CMK (cell line): ENCODE measurements at places on chromosomes 1 and 21.

- DNase-seq = no peak
Observed at GRCh38 chr1:162905174-162906158, 44.5 kb upstream of the CCDC190 start.

- DNase-seq = no peak
Observed at GRCh38 chr21:45086337-45086958, 12.1 kb downstream of the ADARB1 start.

GRCh38 chr1:220889333-220889732, 10.1 kb downstream of the HLX start:
- no peak for DNase-seq

DNA sequence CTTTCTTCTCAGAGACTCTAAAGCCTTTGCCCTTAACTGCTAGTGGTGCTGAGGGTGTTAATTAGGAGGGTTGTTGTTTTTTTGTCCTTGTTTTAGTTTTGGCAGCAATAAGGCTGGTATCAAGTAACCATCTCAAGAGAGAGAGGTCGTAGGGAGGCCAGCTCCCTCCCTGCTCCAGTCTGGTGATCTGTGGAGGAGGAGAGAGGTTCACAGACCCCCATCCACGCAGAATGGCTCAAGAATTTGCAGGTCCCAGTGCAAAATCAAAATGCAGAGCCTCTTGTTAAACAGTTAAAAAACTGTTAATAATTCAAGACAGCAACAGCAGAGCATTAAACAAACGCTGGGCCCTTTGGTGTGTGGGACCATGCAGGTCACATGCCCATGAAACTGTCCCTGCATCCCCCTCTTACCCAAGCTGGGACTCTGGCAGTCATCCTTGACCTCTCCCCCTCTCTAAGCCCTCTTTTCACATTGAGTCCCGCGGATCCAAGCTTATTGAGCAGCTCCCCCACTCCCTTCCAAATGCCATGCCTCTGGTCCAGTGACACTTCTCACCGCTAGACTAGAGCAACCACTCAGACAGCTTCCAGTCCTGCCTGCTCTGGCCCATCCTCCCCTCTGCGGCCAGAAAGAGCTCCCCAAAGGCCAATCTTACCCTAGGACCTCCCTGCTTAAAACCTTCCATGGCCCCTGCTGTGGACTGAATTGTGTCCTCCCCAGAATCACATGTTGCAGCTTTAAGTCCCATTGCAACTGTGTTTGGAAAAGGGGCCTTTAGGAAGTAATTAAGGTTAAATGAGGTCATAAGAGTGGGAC, 47.7 kb upstream of the RPL11 start:
- DNase-seq = no peak

- no peak for DNase-seq
Observed at GRCh38 chr1:194076646-194077045, 890.2 kb upstream of the B3GALT2 start.

GRCh38 chr1:81197591-81197990, 603.1 kb upstream of the ADGRL2 start:
- DNase-seq = no peak

DNA sequence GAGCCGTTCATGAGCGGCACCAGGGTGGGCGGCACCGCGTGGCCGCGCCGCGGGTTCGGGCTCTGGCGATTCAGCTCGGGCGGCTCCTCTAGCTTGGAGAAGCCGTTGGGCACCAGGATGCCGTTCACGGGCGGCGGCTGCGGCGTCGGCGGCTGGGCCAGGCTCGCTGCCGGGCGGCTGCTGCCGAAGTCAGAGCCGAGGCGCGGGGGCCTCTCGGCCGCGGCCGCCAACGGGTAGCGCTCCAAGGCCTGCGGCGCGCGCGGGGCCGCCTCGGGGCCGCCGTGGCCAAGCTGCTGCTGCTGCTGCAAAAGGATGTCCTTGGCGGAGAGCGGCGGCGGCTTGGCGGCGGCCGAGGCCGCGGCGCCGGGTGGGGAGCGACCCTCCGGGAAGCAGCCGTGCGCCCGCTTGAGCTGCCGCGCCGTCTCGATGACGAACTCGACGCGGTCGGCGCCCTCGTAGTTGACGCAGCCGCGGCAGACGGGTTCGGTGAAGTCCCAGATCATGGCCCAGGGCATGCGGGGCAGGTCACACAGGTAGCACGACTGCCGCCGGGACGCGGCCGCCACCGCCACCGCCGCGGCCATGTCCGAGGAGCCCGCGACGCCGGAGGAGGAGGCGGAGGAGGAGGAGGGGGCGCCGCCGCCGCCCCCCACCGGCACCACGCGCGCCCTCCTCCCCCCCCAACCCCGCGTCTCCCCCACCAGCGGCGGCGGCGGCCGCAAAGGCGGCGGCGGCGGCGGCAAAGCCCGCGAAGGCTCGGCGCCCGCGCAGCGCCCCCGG, 877 bp downstream of the IRF2BP2 start:
- no peak for DNase-seq

- DNase-seq = peak; percentile 81
Observed at GRCh38 chr1:40315239-40315794, 1.8 kb downstream of the COL9A2 start.

DNA sequence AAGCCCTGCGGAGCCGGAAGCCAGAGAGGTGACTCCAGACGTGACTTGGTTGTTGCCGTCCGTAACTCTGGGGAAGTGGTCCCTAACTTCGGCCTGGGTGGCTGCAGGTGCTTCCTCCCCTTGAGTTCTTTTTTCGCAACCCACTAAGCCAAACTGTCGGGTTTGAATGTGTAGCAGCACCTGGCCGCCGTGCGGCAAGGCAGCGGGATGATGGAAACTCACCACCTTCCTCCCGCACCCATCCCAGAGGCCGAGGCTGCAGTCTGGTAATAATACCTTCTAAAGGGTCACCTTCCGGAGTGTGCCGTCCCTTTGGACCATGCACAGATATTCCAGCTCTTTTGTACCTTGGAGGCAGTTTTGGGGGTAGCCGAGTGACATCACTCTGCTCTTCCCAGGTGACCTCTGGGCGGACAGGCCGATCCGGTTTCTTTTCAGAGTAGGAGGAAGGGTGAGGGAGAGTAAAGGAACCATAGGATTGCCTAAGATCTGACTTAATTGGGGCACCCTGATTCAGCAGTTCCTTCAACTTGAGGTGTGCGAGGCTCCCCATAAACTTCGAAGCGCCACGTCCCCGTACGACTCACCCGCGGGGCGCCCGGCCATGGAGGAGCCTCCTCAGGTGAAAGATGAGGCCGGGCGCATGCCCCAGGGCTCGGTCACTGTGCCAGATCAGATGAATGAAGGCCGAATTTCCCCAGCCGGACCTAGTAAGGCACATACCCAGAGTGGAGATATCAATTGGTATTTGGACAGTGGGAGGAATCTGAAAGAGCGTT, 1.0 kb downstream of the KCNK1 start:
- no peak for DNase-seq
